ENCODE measurements at places on chromosomes 2 and 18.

- no peak for DNase-seq
Measured at GRCh38 chr18:28725876-28726275, 548.9 kb upstream of the CDH2 start.

DNA sequence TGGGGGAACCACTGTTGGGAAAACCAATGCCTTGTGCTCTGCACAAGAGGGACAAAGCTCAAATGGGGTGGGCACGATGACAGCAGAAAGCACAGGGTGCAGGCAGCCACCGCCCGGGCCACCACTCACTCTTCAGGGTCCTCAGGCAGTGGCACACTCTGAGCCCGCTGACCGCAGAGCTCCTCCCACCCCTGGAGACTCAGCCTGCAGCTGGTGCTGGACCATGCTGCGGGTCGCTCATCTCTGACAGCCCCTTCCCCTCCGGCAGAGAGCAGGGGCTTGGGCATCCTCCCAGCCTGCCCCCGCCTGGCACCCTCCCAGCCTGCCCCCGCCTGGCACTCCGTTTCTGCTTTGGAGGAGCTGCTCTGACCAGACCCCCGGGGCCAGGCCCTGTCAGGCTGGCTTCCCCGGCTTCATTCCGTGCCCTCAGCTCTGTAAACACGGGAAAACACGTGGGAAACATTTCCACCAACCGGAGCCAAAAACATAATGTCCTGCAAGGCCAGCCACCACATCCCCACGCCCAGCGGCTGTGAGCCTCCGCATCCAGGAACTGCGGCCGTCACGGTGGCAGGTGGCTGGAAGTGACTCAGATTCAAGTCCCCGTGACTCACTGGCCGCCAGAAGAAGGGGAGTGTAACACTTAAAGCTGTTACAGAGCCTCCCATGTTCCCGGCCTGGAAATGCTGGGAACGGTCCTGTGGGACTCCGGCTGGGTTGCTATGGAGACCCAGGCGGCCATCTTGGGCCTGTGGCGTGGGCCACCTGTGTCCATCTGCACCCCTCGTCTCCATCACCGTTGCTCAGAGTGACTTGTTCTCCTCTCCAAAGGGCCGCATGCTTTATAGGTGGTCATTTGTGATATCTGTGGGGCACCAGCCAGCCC is 6.8 kb upstream of the SNED1 start:
- DNase-seq = no peak

DNA sequence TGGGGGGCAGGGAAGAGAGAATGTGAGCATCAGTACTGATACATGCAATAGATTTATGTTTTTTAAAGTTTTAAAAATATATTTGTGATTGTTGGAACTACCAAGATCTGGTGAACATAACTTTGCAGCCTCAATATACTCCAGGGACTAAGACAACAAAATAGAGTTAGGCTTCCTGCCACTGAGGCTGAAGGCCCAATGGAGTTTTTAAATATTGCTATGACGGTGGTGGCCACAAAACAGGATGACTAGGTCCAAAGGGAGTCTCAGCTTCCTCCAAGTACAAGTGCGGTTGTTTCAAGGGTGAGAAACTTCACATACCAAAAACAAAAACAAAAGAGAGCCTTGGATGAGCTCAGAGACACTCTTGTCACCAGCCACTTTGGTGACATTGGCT is 72.9 kb downstream of the CCBE1 start:
- DNase-seq = no peak

GRCh38 chr2:171894612-171894947 is 536 bp upstream of the SLC25A12 start:
- DNase-seq = no peak

DNA sequence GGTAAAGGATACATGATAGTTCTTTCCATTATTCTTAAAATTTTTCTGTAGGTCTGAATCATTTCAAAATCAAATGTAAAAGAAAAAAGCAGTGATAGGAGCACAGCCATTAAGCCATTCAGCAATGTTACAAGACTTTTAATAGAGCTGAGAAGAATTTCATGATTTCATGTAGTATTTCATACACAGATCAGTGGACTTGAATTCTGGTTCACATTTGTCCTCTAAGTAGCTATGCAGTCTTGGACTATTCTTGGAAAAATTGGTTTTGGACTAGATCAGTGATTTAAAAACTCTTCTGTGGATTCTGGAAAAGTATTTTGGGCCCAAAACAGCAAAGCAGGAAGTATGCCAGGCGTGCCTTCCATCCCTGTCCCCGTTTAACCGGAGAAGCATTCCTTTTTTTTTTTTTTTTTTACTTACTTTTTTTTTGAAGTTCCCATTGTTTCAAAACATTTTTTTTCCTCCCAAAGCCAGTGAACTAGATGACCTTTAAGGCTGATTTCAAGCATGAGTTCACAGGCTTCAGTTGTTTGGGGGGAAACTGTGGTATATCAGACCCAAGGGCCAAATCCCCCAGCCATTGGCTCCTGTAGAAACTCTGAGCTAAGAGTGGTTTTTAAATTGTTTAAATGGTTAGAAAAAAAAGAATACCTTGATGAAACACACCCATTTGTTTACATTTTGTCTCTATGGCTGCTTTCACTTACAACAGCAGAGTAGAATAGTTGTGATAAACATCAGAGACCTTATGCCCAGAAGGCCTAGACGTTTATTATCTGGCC is 17.5 kb upstream of the POLI start:
- DNase-seq = no peak

DNA sequence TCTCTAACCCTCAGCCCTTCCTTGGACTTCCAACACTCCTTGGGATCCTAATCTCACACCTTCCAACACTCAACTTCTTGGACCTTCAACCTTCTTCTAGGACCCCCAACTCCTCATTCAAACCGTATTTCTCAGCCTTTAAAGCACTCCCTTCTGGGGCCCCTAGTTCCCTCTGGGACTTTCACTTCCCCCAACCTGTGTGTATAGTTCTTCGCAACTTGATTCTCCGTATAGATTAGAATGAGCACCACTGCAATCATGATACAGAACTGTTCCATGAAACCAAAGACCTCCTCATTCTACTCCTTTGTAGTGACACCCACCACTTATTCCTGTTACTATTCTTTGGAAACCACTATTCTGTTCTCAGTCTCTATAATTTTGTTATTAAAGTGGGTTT is 62.0 kb upstream of the NFU1 start:
- no peak for DNase-seq

DNA sequence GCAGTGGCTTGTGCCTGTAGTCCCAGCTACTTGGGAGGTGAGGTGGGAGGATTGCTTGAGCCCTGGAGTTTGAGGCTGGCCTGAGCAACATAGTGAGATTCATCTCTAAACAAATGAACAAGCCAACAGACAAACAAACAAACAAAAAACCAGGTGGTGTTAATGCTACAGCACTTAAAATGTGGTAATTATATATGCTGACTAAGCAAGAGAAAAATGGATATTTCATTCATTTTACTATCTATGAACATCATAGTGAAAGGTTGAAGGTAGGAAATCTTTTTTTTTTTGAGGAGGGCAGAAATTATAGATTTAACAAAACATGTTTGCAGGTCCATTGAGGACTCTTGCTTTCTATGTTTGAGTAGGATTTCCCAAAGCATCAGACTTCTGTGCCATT is 42.2 kb upstream of the THOC1 start:
- DNase-seq = no peak

DNA sequence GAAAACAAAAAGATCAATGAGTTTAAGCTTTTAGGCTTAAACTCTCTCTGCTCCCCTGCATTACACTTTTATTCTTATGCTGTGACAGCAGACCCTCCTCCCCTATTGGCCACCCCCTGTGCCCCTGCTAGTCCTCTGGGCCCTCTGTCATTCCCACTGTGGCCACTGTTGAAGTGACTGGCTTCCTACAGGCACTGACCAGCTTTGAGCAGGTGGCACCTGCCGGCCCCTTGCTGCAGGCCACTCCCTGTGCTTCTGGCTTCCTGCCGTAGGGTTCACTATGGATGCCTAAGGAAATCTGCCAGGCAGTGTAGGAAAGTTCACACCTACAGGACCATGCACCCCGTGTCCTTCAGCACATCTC is 156.5 kb upstream of the L3MBTL4 start:
- no peak for DNase-seq

GRCh38 chr2:95346231-95346737 is 49.1 kb downstream of the KCNIP3 start:
- no peak for DNase-seq

GRCh38 chr18:13473751-13474150 is 252.6 kb downstream of the FAM210A start:
- DNase-seq = no peak

GRCh38 chr2:161613161-161613560 is 11.1 kb upstream of the SLC4A10 start:
- DNase-seq = no peak

DNA sequence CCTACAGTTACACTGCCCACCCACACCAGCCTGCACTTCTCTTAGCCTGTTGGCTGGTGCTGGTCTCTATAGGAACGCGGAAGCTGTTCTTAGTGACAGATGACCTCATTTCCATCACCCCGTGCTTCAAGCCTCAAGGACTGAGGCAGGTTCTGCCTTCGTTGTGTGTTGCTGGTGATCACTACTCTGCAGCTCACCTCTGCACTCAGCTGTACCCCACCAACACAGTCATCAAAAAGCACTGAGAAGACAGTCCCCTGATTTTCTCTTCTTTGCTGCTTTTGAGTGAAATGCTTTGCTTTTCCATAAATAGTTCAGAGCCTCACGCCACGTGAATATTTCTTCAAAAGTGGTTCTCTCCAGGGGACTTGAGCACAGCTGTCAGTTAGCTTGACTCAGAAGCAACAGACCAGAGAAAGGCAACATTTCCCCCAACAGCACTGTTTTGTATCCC is 225.7 kb upstream of the CCDC150 start:
- DNase-seq = no peak

- DNase-seq = no peak
Measured at GRCh38 chr2:227377467-227378351, 1.4 kb downstream of the TM4SF20 start.

GRCh38 chr2:225282858-225283710 is 116.4 kb upstream of the NYAP2 start:
- no peak for DNase-seq

GRCh38 chr2:23502096-23502495 is 117.1 kb downstream of the KLHL29 start:
- DNase-seq = no peak

DNA sequence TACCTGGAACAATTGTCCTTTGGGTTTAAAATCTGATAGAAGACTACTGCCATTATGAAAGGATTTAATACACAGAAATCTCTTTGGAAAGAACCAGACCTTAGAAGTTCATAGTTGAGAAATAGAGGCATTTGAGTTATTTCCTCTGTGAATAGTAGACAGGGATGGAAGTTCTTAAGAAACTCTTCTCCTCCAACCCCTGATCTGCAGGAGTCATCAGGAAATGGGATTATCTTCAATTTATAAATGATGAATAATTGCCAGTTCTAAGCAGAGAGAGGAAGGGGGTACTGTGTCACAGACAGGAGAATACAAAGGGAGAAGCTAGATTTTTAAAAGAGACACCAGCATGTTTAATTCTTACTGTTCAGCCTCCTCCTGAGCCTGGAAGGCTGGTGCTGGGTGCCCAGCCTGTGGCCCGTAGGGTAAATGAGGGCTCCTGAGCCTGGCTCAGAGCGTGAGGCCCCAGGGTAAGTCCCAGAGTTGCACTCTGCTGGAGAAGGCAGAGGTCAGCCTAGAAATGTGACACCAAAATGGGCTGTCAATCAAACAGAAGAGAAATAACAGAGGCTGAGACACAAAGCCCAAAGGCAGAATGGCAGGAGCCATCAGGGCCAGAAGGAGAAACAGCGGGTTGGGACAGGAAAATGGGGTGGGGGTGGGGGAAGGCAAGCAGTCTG is 58.2 kb upstream of the PKDCC start:
- DNase-seq = no peak

Measured in activated T-cell treated with anti-CD3 and anti-CD28 coated beads for 1 hour (primary cell).